Effector memory CD4-positive, alpha-beta T cell (primary cell): ENCODE measurements at places on chromosomes 4 and X.

GRCh38 chrX:14964500-14964899 is 91.3 kb downstream of the MOSPD2 start:
- no peaks in the 10 kb centered on the region for H3K27me3 ChIP-seq
- H3K4me1 ChIP-seq, result no peaks in the 10 kb centered on the region
- no peaks in the 10 kb centered on the region for H3K36me3 ChIP-seq
- H3K4me3 ChIP-seq, result no peak overlapping the region
- no peak for DNase-seq
- H3K27ac ChIP-seq, result no peak overlapping the region

DNA sequence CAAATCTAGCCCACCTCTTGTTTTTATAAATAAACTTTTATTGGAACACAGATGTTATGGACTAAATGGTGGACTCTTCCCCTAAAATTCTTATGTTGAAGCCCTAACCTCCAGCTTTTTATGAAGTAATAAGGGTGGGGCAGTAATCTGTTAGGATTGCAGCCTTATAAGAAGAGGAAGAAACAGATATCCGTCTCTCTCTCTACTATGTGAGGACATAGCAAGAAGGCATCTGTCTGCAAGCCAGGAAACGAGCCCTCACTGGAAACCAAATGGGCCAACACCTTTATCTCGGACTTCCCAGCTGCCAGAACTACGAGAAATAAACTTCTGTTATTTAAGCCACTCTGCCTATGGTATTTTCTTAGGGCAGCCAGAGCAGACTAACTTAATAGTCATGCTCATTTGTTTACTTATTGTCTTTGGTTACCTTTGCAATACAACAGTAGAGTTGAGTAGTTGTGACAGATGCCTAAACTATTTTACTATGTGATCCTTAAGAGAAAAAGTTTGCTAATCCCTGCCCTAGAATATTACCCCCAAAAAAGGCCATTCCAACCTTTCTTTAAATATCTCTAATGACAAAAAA is 67.4 kb downstream of the MANBA start:
- no peak overlapping the region for H3K4me3 ChIP-seq
- no peak overlapping the region for H3K27ac ChIP-seq
- no peaks in the 10 kb centered on the region for H3K4me1 ChIP-seq
- DNase-seq, result no peak
- H3K36me3 ChIP-seq, result no peaks in the 10 kb centered on the region
- no peaks in the 10 kb centered on the region for H3K27me3 ChIP-seq

DNA sequence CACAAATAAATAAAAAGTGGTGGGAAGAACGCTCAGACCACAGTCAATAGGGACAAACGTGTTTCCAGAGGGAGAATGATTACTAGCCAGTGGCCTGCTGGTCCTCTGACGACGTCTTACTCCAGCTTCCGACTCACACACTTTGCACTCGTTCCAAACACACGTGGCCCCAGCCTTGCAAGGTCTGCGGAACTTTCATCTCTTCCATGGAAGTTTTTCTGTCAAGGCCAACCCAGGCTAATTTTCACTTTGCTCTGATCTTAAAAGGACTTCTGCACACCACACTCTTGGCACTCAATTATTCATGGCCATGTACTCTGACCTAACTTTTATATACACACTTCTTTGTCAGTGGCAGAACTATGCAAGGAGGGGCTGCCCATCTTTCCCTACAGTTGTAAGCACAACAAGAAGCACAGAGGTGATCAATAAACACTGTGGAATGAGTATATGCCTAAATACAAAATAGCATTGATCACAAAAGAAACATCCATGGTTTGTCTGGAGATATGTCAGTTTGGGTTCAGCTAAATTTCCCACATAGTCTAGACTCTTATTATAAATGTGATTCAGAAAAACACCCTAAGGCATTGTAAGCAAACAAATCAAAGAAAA is 69.4 kb downstream of the STX18 start:
- no peaks in the 10 kb centered on the region for H3K27me3 ChIP-seq
- DNase-seq, result no peak
- no peaks in the 10 kb centered on the region for H3K4me1 ChIP-seq
- peaks cover 22% of the 10 kb centered on the region for H3K36me3 ChIP-seq

DNA sequence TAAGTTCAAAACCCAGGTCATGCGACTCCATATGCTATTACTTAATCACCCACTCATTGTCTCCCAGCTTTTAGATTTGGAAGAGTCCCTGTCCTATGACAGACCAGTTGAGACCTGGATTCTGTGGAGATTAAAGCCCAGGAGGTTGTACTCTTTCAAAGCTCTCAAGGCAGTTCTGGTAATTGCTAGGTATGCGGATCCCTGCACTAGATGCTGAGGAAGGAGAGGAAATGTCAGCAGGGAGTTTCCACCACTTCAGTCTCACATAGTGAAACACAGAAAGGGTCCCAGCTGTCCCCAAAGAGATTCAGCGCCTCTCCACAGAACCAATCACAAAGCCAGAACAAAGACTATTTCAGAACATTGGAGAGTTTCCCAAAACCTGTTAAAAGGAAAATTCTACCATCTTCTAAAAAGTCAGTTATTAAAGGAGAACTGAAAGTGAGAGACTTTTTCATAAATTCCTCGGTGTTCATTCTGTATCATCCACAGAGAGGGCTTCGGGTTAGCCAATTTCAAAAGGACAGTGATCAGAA is 53.4 kb downstream of the IRF2 start:
- H3K27me3 ChIP-seq, result no peaks in the 10 kb centered on the region
- H3K4me1 ChIP-seq, result peaks cover 30% of the 10 kb centered on the region
- H3K27ac ChIP-seq, result peak overlapping the region; percentile 61

DNA sequence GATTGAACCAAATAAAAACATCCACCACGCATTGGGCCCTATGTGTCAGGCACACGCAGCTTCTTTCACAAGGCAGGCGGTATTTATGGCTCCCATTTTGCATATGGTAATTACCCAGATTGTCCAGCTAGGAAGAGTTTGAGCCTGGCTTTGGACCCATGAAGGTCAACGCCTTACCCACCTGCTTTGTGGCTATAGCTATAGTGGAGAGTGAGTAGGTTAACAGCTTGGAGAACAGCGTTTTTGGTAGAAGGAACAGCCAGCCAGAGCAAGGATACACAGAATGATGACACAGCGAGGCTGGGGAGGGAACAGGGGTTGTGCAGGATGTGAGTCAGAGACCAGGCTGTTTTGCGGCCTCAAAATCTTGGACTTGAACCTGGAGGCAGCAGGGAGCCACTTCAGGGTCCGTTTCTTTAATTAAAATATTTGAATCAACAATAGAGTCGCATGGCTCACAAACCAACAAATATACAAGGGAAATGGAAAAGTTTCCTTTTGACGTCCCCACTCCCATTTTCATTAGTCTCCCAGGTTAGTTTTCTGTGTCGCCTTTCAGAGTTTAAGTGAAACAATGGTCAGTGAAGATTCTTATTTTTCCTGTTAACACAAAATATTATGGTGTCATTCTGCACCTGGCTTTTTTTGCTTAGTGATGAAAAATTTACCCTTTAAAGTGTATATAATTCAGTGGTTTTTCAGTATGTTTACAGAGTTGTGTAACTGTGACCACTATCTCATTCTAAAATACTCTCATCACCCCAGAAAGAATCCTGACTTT is 118.2 kb upstream of the STX18 start:
- no peak for DNase-seq
- no peaks in the 10 kb centered on the region for H3K4me1 ChIP-seq
- no peaks in the 10 kb centered on the region for H3K36me3 ChIP-seq

DNA sequence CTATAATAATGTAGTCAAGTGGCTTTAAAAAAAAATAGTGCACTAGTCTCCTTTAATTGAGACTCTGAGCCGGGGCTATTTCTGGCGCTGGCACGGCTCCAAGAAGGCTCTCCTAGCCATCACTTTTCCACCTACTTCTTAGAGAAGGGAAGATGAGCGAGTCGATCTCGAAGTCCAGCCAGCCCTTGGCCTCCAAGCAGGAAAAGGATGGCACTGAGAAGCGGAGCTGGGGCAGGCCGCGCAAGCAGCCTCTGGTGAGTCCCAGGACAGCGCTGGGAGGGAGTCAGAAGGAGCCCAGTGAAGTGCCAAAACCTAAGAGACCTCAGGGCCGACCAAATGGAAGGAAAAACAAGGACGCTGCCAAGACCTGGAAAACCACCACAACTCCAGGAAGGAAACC is 531.9 kb downstream of the MAGEB5 start:
- H3K4me3 ChIP-seq, result no peak overlapping the region
- H3K27me3 ChIP-seq, result no peaks in the 10 kb centered on the region
- H3K27ac ChIP-seq, result no peak overlapping the region
- DNase-seq, result no peak

DNA sequence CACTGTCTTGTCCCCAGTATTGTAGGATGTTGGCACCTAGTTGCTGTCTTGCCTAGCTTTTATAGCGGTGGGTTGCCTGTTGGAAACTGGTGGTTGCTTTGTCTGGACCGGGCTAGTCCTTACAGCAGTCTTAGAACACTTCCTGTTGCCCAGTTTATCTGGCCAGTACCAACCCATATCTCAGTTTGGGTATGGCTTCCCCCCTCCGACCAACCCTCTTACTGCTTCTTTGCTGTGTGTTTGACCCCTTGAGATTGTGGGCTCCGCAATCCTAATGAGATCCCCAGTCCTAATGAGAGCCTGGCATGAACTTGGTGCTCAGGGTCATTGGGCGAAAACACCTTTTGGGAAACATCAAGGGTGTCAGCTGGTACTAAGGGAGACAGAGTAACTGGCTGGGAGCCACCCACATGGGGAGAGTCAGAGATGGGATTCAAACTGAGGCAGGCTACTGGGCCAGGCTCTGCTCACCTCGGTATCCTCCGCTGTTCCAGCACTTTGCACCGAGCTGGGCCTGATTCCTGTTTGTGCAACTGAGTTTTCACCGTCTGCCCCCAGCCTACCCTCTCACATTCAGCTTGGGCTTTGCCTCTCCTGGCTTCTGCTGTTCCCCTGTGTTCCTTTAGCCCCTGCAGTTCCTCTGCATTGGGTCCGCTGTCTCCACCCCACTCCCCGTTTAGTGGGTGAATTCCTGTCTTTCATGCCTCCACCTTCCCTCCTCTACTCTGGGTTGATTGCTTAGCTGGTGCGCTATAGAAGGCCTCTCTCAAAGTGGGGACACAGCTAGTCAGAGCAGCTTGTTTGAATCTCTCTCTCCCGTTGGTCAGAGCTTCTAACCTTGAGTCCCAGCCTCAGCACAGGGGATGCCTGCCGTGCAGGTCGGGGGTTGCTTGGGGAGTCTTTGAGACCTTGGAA is 1.6 kb downstream of the TBC1D14 start:
- H3K36me3 ChIP-seq, result no peaks in the 10 kb centered on the region
- DNase-seq, result no peak
- no peak overlapping the region for H3K27ac ChIP-seq
- no peaks in the 10 kb centered on the region for H3K27me3 ChIP-seq
- peak overlapping the region; percentile 73 for H3K4me3 ChIP-seq

- H3K36me3 ChIP-seq, result no peaks in the 10 kb centered on the region
- no peaks in the 10 kb centered on the region for H3K27me3 ChIP-seq
- H3K4me3 ChIP-seq, result no peak overlapping the region
- H3K4me1 ChIP-seq, result no peaks in the 10 kb centered on the region
These were observed 102.5 kb upstream of the MID1 start for GRCh38 chrX:10722851-10723250.

- H3K4me1 ChIP-seq, result no peaks in the 10 kb centered on the region
- no peak for DNase-seq
- H3K36me3 ChIP-seq, result no peaks in the 10 kb centered on the region
These were observed 151.0 kb downstream of the PALLD start for GRCh38 chr4:168647646-168648375.

DNA sequence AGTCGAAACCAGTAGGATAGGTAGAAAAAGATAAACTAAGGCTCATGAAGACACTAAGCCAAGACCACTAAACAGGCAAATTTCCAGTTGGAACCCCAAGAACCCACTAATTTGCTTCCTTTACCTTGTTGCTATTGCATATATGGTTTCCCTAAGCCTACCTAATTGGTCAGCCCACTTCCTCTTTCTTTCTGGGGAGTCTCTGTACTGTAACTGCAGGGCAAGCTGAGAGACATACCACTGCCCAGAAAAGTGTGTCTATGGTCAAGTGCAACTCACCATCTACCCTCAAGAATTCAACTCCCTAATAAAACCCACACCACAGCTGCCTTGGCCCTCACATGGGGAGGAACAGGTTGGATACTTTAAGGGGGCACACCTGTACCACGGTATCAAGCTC is 28.6 kb downstream of the IDS start:
- no peaks in the 10 kb centered on the region for H3K4me1 ChIP-seq
- H3K27me3 ChIP-seq, result no peaks in the 10 kb centered on the region
- no peak overlapping the region for H3K27ac ChIP-seq
- H3K36me3 ChIP-seq, result peaks cover 8% of the 10 kb centered on the region
- no peak overlapping the region for H3K4me3 ChIP-seq

- no peak overlapping the region for H3K4me3 ChIP-seq
- H3K4me1 ChIP-seq, result no peaks in the 10 kb centered on the region
- H3K27ac ChIP-seq, result no peak overlapping the region
- H3K36me3 ChIP-seq, result no peaks in the 10 kb centered on the region
- H3K27me3 ChIP-seq, result no peaks in the 10 kb centered on the region
These were observed 34.0 kb upstream of the RNF128 start for GRCh38 chrX:106692425-106693065.

DNA sequence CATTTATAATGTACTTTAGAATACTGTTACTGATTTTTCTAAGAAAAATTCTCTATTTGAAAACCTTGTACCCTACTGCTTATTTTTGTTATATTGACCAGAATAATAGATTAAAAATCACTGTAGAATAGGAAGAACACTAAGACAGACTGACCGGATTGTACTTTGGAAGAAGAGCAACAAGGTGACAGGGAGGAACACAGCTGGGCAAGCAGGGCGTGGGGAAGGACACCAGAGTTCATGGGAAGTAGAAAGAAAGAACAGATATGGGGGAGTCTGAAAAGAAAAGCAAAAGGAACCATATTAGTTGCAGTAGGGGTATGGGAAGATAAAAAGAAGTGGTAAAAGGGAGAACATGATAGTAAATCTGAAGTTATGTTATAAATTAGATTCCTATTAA is 38.6 kb downstream of the TXK start:
- H3K4me1 ChIP-seq, result no peaks in the 10 kb centered on the region
- no peak for DNase-seq
- no peak overlapping the region for H3K27ac ChIP-seq
- H3K27me3 ChIP-seq, result no peaks in the 10 kb centered on the region
- H3K36me3 ChIP-seq, result peaks cover 52% of the 10 kb centered on the region

DNA sequence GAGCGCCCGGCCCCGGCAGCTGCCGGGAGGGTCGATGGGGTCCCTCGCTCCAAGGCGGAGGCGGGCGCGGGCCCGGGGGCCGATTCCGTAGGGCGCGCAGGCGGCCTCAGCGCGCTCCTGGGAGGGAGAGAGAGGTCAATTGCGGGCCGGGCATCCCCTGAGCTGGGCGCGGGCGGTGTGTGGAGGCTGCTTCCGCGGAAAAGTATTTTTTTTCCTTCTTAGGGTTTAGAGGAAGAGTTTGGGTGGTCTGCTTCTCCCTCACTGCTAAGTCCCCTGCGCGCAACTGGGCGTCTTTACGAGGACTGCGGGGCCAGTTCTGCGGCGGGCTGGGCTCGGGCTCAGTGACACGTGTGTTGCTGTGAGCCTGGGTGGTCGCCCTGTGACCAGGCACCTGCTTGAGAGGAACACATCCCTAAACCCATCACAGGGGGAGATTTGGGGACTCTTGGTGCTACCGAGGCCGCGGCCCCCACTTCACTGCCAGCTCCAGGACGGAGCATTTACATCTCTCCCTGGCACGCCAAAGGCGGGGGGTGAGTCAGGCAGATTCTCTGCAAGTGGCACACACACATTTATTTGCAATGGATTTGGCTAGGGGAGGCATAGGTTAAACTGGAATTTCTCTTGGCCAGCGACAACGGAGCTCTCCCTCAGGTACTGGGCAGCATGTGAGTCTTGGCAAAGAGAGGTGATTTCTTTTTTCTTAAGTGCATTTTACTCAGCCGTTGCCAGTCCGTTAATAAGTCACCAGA is 151.2 kb upstream of the SLC4A4 start:
- H3K4me1 ChIP-seq, result peaks cover 11% of the 10 kb centered on the region
- no peak overlapping the region for H3K27ac ChIP-seq
- DNase-seq, result no peak
- peaks cover 9% of the 10 kb centered on the region for H3K27me3 ChIP-seq
- H3K4me3 ChIP-seq, result peak overlapping the region; percentile 59
